ENCODE measurements at places on chromosomes 16 and 17.

GRCh38 chr17:70124723-70125122 is 44.6 kb upstream of the KCNJ2 start:
- DNase-seq, result no peak

GRCh38 chr16:3730161-3731125 is 13.1 kb upstream of the TRAP1 start:
- no peak for DNase-seq

- no peak for DNase-seq
Measured at GRCh38 chr17:69331756-69332155, 4.8 kb upstream of the ABCA5 start.

DNA sequence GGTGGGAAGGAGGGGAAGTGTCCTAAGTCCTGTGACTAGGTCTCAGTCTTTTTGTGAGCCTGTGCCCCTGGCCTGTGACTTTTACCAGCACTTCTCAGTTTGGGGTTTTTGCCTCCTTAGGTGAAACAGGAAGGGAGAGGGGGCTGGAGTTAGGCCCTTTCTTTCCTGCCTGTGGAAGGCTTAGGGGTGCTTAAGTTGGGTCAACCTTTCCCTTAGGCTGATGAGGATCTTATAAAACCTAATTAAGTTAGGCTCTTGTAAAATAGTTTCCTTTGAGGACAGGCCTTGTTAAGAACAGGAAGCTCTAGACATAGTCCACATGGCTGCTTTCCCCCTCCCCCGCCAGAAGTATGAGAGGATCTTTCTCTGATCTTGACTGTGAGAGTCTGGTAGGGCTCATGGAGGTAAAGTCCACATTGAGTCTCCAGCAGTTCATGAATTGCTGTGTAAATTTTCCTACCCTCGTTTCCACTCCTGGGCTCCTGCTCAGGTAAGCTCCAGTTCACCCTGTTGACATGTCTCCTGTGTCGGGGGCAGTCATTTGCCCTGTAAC is 17.0 kb upstream of the DNASE1 start:
- no peak for DNase-seq

GRCh38 chr17:49402706-49403105 is 12.0 kb downstream of the PHB1 start:
- DNase-seq, result no peak
